K562 (cell line): ENCODE measurements at places on chromosomes 16 and 17. TPM values are rescaled to one million over a fixed set of nuclear protein-coding genes. Genes with fewer than 3 reads are reported as not detected.
A peak's percentile ranks its signal among the peaks of the same experiment; 100 is the strongest.

DNA sequence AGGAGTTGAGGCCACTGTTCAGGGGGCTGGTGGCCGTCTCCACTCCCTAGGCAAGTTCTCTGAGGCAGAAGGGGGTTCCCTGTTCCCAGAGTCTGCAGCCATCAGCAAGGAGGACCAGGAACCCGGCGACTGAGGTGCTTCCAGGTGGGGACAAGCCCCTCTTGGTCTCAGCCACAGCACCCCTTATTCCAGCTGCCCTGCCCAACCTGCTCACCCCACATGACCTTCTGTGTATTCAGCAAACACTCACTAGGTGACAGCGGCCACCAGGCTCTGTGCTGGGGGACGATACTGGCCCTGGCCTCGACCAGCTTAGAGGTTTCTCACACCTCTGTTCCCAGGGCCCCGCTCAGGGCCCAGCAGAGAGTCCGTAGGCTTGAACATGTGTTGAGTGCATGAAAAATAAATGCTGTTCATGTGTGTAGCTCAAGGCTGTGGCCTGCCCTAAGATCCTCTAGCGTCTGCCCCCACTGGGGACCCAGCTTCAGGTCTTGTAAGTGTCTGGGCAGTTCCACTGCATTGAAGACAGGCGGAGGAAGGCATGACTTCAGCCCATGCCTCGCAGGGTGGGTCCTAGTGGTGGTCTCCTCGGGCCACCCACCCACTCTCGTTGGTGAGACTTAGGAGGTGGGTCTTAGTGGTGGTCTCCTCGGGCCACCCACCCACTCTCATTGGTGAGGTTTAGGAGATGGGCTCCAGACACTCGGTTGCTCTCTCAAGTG, 44.2 kb downstream of the NT5M start:
- DNase-seq = no peak

GRCh38 chr17:63480192-63480784, 3.4 kb downstream of the ACE start:
- no peak for DNase-seq

TBX6 gene
- total RNA-seq = 0.18 and 0.51 TPM in 2 replicates

- DNase-seq = no peak
Measured at GRCh38 chr17:82808921-82809905, 30.6 kb downstream of the ZNF750 start.

DNA sequence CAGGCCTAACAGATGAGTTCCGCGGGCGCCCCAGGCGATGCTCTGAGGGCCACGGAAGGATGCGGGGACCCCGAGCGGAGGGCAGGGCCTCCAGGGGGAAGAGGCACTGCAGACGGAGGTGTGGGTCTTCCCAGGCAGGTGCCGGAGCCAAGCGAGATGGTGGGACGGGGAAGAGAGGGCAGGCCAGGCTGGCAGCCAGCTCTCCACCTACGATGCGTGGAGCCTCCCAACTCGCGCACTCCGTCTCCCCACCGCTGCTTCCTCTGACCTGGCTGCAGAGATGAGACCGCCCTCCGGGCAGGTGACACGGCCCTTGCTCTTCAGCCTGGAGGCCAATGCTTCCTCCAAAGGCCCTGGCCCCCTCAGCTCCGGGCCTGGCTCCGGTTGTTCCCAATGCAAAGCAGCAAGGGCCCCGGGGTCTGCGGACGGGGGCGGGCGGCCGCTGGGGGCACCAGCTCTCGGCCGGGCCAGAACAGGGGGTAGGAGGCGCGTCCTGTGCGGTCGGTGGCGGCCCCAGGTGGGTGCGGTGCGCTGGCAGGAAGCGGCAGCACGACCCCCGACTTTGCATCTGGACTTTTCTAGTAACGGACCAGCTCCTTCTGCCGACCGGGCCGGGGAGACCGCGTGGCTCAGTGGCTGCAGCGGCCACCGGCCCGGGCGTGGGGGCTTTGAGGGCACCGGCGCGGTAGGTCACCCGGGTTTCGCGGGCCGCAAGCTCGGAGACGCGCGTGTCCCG, 1.5 kb upstream of the SOX8 start:
- no peak for DNase-seq

DNA sequence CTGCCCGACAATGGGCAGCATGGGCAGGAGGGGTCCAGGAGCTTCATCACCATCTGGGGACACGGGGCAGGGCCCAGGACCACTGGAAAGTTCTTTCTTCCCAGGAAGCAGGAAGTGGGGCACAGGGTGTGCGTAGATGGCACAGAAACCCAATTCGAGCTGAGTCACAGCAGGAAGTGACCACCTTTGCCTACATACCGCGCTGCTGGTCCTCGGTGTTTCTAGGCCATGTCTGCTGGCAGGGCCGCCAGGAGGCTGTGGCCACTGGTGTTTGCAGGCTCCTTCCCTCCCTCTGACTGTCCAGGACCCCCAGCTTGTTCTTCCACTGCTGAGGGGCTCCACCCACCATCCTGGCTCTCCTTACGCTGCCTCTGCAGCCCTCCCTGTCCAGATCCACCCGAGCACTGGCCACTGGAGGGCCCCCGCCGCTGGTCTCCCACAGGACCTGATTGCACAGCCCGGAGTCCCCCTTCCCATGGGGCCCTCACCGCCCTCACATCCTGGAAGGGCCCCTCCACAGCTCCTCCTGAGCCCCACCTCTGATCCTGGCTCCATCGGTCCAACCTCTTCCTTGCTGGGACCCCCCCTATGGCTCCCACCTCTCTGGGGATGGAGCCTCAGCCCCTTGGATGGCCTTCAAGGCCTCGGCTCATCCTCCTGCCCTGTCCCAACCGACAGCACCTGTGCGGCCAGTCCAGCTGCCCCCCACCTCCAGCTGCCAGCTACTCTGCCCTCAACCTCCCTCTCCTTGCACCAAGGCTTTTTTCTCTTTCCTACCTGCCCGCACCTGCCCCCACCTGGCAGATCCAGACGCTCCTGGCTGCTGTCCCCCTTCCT, 14.5 kb upstream of the RASD1 start:
- no peak for DNase-seq

GRCh38 chr17:39461926-39462569, 762 bp downstream of the CDK12 start:
- DNase-seq = no peak

ZNF423 gene
- not detected in 2 replicates for total RNA-seq

SLC6A2 gene
- total RNA-seq = not detected in 2 replicates

DNA sequence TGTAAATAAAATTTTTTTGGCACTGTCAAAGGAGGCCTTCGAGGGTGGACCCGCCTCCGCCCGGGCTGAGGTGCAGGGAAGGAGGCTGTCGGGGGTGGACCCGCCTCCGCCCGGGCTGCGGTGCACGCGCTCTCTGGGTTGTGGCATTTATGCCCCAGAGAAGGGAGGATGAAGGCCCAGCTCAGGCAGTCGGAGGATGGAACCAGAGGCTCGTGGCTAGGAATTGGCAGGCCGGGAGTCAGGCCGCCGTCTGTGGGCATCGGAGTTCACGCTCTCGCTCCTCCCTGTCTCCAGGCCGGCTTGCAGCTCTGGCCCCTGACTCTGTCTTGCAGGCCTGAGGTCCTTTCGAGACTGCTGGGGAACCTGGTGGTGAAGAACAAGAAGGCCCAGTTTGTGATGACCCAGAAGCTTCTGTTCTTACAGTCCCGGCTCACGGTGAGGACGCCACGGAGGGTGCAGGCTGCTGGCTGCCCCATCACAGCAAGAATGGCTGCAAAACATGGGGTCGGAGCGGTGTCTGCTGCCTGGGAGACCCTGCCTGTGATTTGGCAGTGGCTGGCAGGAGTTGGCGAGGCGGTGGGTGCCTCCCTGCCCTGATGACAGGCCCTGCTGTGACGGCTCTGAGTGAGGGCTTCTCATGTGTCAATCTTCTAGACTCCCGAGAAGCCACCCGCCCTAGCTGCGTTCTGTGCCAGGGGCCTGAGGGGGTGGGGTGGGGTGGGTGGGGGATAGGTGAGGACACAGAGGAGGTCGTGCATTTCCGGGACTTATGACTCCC, 5.9 kb downstream of the TELO2 start:
- DNase-seq = no peak

- no peak for DNase-seq
Measured at GRCh38 chr17:5210091-5210490, 18.4 kb upstream of the ZNF594 start.

GRCh38 chr17:57343717-57344116, 87.4 kb downstream of the MSI2 start:
- no peak for DNase-seq

- DNase-seq = no peak
Measured at GRCh38 chr16:8943966-8944759, 19.5 kb downstream of the USP7 start.

GRCh38 chr16:30775392-30776188, 11.4 kb downstream of the ZNF629 start:
- DNase-seq = peak; percentile 93

ANKS4B gene
- not detected in 2 replicates for total RNA-seq

- no peak for DNase-seq
Measured at GRCh38 chr16:53014287-53014686, 38.4 kb downstream of the CHD9NB start.

NPIPA8 gene
- 10.9 and 12.1 TPM in 2 replicates for total RNA-seq
